SIG-M5 (cell line): ENCODE measurements at places on chromosomes 7 and 10.

GRCh38 chr10:63430091-63430998, 35.4 kb downstream of the JMJD1C start:
- no peak for DNase-seq

DNA sequence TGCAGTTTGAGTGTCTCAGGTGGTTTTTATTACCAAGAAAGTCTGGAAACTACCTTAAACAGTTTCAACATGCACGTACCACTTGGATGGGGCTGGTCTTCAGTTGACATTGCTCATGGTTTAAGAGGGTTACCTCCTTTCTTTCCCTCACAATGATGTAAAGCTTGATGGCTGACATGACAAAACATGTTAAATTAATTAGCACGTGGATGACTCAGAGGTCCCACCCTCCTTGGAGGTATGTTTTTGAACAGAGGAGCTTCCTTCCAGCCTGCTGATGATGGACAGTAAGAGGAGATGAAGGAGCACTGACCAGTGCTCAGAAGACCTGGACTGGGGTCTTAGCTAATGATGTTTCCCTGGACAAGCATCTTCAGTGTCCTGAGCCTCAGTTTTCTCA, 322.3 kb upstream of the PODXL start:
- DNase-seq = no peak

DNA sequence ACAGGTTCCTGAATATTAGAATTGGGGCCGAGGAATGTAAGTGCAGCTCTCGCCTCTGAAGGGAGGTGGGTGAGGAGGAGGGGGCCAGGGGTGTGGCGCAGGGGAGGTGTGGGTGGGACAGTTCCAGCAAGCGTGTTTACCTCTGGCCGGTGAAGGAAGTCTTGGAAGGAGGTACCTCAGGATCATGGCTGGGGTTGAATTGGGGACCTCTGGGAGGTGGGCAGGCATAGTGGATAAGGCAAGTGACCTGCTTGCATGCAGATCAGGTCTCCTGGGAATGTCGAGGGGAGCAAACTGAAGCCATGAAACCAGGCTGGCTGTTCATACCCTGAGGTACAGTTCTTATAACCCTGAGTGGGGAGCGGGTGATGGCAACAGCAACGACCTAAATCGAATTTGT, 2.0 kb downstream of the ZNF775 start:
- DNase-seq = no peak

- DNase-seq = no peak
These were observed 16.6 kb downstream of the MNX1 start for GRCh38 chr7:156993925-156994235.

DNA sequence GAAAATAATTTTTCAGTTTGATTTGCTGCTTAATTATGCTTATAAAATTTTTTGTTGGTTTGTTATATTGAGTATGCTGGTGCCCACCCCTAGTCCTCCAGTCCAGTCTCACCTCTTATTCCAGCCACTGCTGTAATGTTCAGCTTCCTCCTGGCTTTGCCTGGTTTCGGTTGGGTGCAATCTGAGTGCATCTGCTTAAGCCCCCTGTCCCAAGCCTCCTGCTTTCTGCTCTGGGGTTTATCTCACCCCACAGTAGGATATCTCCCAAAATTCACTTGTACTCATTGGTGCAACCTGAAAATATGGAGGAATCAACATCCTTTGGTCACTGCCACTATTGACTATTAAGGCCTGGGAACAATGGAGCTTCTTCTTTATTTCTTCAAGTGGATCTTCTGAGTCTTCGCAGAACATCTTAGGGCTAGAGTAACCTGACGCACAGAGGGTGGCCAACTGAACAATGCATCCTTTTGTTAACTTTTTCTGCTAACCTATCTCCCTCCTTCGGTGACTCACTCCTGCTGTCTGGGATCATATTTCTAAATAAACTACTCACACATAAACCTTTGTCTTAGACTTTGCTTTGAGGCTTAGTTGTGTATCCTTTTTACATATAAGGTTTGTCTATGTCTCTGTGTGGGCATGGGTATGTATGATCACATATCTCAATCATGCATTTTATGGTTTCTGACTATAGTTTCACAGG, 19.1 kb upstream of the SOSTDC1 start:
- no peak for DNase-seq

GRCh38 chr7:36303202-36304098, 86.2 kb upstream of the ANLN start:
- no peak for DNase-seq

GRCh38 chr7:49127359-49127913, 203.1 kb downstream of the CDC14C start:
- DNase-seq = no peak

- DNase-seq = no peak
These were observed 117.7 kb upstream of the GJD4 start for GRCh38 chr10:35487336-35488034.

GRCh38 chr10:92688927-92689662, 660 bp upstream of the HHEX start:
- no peak for DNase-seq

DNA sequence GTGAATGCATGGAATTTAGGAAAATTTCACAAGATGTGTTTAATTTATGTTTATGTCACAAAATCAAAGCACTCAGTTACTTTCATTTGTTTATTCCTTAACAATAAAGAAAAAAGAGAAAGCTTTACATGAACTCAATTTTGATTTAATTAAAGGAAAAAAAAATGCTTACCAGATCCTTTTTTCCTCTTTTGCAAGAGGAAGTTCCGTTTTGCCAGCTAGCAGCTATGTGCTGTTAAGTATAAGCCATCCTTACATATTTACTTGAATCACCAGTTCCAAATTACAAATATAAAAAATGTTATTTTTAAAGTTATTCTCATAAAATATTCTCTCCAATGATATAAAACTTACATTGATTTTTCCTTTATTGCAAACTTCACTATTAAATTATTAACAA, 12.7 kb downstream of the MRC1 start:
- DNase-seq = no peak

GRCh38 chr7:57178768-57179139, 46.5 kb upstream of the ZNF479 start:
- no peak for DNase-seq

DNA sequence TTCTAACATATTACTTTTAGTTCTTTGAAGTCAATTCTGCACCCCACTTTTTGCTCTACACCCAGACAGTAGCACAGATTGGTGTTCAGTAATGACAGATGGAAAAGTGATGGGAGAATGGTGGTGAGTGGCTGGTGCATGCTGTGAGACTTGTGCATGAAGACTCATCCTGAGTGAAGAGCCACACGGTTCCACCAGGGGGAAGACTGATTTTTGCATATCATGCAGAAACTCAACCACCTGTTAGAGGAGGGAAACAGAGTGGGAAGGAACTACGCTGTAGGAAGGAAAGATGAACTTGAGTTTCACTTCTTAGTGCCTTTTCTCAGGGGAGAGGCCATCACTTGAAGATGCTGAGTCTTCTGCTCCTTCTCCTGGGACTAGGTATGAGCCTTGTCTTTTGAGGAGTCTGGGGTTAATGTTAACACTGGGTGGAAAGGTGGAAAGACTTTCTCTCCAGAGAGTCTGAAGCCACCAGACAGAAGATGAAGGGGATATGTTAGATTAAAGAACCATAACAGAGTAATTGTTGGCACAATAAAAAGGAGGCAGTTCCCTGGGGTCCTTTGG, 9.3 kb upstream of the PRSS1 start:
- no peak for DNase-seq

GRCh38 chr7:64558781-64559180, 4.1 kb downstream of the ZNF680 start:
- DNase-seq = no peak

DNA sequence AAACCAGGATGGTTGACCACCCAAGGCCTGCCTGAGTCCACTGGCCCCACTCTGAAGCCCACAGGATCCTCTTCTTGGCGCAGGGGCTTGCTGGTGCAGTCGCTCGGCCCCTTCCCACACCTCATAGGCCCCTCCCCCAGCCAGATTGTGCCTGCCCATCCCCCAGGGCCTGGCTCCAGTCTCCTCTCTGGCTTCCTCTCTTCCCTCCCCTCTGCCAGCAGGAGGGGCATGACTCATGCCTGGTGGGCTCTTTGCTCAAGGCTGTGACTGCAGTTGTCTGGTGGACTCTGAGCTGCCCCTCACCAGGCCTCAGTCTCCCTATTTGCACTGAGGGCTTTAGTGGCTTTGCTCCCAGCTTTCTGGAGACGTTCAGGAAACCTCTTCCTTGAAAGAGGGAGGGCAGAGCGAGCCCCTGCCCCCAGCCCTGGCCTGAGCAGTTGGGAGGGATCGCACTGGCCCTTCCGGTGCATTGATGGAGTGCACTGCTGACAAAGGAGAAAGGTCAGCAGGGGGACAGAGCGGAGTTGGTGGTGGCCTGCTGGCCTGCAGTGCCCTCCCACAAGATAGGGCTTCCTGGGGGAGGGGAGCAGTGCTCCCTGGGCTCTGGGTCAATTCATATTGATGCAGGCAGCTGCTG, 60.7 kb downstream of the ZMIZ1 start:
- no peak for DNase-seq

- DNase-seq = peak; percentile 13
These were observed 3.1 kb upstream of the ADAP1 start for GRCh38 chr7:957418-958220.

DNA sequence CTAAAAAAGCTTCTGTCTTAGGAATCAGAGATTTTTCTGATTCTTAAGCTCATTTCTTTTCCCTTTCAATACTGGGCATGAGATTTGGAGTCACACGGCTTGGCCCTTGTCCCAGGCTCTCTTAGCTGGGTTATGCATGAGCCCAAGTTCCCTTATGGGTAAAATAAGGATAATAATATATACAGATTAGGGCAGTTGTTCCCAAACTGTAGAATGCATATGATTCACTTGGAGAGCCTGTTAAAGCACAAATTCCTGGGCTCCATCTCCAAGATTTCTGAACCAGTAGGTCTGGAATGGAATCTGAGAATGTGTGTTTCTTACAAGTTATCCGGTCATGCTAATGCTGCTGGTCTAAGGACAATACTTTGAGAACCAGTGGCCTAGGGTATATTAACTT, 154.0 kb downstream of the REEP3 start:
- no peak for DNase-seq

DNA sequence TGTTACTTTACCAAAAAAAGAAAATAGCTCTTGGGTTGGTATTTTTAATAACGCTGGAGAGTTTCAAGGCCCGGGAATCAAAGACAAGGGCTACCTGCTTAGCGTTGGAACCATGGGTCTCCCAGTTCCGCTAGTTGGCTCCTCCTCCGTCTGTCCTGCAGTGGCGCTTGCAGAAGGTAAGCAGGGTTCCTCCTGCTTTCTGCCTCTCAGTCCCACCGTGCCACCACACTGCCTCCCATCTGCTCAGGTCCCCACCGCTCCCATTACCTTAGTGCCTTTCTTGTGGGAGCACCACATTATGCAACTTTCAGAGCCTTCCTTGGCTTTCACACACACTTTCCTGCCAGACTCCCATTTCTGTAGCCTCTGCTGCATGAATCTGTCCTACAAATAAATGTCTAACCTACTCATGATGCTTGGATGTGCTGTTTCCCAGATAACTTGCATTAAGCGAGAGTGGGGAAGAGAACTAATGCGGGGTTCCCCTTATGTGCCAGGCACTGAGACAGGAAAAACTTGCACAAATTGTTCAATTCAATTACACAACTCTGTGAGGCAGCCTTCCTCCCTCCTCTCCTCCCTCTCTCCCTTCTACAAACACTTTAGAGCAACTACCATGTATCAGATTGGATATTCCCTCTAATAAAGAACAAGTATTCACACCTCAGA, 124.5 kb downstream of the AOAH start:
- DNase-seq = no peak

DNA sequence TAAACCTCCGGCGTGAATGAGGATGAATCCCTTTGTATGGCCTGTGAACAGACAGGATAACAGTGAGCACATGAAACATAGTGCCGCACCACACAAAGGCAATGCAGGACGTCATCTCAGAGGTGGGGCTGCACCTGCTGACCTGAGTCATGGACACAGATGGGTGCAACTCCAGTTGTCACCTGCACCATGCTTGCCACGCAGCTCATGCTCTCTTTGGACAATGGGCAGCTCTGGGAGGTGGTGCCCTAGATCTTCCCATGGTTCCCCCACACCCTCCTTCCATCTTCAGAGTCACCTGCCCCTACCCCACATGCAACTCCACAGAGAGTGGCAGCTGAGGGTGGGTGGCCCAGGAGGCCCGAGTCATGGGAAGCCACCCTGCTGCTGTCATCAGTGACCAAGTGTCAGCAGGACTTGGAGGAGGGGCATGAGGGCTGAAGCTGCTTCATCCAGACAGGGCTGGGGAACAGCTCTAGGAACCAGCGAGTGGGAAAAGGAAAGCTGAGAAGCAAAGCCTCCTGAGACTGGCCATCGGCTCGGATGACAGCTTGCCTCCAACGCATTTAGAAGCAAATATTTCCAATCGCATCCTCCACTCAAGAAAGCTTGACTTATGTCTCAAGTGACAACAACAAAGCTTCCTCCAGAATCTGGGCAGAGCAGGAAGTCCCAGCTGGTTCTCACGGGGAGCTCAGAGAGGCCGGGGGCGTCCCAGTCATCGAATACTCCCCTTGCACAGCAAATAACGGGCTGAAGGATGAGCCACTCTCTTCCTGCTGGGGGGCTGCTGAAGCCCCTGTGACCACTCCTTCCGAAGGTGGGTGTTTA, 27.1 kb downstream of the VIPR2 start:
- no peak for DNase-seq

- DNase-seq = no peak
These were observed 71.5 kb downstream of the ZMIZ1 start for GRCh38 chr10:79140085-79140793.

DNA sequence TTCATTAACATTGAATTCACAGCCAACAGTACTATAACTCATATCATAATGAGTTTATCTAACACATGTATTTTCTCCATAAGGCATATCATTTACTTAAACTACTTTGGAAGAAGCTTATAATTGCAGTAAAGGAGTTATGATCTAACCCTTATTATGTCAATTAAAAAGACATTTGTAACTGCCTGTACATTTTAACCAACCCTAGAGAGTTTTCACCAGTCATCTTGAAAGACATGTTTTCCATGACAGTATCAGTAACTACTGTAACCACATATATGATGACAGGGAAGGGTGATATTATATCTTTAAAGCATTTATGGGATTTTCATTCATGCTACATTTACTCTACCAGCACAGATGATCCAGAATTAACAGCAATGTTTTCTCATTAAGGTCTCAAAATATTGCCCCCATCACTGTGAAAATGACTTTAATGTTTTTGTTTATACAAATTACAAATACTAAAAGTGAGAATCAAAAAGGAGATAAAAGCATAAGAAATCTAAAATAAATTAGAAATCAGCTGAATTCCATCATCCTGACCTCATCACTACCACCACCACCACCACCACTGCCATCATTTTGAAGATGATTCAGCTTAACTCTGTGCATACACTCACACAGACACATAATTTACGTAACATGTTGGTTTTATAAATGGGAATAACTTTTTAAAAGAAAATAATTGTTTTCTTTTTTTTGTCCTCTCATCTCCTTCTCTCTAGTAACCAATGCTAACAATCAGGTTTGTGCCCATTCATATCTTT, 53.6 kb downstream of the MKLN1 start:
- DNase-seq = no peak

DNA sequence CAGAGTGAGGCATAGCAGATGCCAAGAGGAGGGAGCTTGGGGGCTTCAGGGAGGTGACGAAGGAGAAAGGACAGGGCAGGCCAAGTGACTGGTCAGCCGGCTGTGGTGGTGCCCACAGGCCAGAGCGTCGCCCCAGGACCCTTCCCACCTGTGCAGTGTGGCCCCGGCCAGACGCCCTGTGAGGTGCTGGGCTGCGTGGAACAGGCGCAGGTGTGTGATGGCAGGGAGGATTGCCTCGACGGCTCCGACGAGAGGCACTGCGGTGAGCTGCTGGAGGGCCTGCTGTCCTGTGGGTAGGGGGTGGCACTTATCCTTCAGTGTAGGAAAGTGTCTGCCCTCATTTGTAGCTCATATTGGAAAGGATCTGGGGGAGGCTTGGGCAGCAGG, 26.8 kb upstream of the ZNF467 start:
- no peak for DNase-seq
